Small intestine (tissue), 16 donors: ENCODE measurements at places on chromosomes 3 and 15. TPM values are rescaled to one million over a fixed set of nuclear protein-coding genes. Genes with fewer than 3 reads are reported as not detected.
A peak's percentile ranks its signal among the peaks of the same experiment; 100 is the strongest.

GRCh38 chr15:98226578-98226977 is 266.1 kb downstream of the ARRDC4 start:
- no peak for DNase-seq

DNA sequence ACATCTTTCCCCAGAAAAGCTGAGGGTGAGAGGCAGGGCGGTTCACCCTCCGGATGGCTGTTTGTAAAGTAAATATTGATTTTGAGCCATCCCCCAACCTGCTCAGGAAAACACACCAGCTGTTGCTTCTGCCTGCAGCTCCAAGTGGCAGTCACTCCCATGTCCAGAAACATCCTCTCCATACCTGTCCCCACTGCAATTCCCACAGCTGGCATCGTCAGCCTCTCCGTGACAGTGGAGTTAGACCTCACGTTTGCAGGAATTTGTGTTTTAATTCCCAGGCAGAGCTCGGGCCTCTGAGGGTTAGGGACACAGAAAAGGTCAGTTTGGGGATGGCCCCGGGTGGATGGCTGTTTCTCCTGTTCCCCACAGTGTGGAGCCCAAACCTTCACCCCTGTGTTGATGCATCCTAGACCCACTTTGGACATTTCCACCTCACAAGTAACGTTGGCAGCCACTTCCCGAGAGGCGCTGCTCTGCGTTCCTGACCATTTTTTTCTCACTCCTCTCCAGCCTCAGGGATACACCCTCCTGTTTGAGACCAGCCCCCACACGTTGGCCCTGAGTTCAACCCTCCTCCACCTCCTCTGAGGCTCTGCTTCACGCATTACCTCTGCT is 11.8 kb upstream of the FAM174B start:
- DNase-seq = peak; percentile 42

DNA sequence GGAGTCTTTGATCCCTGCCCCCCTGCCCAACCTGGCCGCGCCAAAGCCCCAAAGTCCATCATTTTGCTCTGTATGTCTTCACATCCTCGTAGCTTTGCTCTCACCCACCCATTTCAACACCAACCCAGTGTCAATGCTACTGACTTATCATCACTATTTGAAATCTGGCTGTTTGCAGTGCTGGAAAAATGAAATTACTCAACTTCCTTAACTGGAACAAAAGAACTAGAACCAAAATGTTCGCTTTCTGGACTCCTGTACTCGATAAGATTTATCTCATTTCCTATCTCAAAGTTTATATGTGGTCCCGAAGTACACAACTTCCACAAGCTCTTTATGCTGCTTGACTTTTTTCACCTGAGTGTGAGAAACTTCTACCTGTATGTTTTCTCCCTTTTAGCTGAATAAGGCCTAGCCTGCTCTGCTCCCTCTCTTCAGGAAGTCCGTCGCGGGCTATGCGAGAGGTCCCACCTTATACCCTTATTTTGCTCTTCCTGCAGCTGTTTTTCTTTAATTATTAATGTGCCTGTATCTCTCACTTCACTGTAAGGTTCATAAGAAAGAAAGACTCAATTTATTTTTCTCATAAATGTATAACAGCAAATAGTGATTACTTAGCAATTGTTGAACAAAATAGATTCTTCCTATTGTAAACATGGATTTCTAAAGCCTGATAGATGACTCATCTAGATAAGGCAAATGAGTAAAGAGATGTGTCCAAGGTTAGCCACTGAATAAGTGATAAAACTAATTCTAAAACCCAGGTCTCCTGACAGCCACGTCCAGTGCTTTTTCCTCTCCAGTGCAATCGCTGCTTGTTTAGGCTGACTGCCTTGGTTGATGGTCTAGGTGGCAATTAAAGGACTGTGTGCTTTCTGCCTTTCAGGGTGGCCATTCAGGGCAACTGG is 464.1 kb upstream of the TPRG1 start:
- no peak for DNase-seq

DNA sequence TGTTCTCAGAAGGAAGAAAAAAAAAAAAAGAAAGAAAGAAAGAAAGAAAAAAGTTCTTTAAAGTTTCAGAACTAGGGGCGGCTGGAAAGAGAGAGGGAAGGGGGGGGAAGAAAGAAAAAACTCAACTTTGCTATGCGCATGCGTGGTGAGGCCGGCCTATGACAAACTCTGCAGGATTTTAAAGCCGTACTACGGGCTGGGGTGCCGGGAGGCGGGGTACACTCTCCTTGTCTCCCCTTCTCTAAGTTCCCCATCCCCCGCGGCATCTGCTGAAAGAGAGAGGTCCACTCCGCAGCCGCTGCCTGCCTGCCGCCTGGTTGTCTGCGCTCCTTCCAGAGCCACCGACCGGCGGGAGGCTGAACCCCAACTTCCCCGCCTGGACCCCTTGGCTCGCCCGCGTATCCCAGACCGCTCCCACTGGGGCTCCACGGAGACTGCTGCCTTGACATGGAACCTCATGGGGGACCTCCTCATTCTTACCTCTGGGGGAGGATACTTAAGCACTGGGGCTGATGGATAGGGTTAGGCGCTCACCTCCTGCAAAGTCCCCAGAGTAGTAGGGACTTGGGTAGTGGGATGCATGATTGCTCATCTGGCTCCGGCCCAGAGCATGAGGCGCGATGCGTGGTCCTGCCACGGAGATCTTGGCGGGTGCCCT is 1.4 kb upstream of the WNT5A start:
- peak; percentile 73 for DNase-seq

DNA sequence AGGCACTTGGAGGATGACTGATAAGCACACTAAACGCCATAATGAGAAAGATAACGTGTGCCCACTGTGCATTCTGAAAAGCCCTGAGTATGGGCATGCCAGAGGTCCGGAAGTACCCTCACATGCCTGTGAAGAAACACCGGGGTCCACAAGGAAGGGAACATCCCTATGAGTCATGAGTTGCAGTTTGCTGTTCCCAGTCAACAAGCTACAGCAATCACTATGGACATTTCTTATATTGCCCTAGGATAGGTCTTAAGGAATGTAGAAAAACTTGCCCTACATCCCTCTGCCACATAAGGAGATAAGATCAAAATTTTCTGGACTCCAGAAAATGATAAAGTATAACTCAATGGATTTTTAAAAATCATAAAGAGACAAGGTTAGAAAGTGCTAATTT is 9.9 kb downstream of the MB21D2 start:
- no peak for DNase-seq

DNA sequence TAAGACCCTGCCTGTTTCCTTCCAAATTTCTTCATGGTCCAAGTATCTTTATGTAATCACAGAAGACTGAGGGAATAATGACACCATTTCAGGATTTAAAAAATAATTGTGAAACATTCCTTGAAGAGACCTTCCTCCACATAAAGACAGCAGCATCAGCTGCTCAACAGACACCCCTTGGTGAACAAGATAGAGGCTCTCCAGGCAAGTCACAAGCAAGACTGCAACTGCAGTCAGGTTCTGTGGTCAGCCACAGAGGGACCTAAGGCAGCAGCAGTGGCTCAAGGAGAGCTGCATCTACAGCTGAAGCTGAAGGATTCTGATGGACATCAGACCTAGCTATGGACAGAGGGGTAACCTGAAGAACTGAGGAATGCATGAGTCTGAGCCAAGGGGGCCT is 97.2 kb upstream of the C3orf80 start:
- no peak for DNase-seq

- DNase-seq = peak; percentile 70
These were observed 265.6 kb downstream of the FOXP1 start for GRCh38 chr3:71317749-71318457.

- DNase-seq = no peak
These were observed 50.3 kb downstream of the SYNPR start for GRCh38 chr3:63328365-63328764.

GRCh38 chr3:189739378-189739777 is 108.2 kb downstream of the TP63 start:
- DNase-seq = no peak

DNA sequence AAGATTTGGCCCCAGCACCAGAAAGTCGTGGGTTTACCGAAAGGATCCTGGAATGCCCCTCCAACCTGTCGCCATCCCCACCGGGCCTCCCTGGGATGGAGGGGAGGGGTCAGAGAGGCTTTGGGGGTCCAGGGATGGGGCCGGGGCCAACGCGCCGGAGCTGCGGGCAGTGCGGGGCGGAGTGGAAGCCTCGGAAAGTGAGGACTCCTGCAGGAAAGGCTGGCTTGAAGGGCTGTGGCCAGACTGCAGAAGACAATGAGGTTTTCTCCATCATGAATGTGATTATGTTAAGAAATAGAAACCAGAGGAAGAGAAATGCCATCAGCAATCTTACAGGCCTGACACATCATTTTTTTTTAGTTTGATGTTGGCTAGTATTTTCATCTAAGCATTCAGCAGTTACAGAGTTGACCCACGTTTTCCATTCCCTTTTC is 738 bp downstream of the YEATS2 start:
- DNase-seq = peak; percentile 57

- DNase-seq = no peak
These were observed 67.7 kb downstream of the MGLL start for GRCh38 chr3:127754411-127755304.

DNA sequence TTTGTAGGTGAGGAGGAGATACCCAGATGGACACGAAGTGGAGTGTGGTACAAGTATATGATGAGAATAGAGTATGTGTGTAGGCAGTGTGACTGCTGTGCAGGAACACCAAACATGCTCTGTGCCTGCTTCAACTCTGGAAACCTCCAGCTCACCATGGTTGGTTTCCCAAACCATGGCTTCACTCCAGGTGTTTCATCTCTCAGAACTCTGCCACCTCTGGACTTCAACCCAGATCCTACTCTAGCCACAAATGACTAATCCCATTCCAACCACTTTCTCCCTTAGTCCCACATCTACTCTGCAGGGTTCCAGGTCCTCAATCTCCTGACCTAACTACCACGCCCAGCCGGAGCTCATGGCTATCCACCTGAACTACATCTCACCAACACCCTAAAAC is 102.1 kb downstream of the RYK start:
- peak; percentile 46 for DNase-seq

GRCh38 chr15:75727031-75727531 is 14.4 kb upstream of the CSPG4 start:
- no peak for DNase-seq

DNA sequence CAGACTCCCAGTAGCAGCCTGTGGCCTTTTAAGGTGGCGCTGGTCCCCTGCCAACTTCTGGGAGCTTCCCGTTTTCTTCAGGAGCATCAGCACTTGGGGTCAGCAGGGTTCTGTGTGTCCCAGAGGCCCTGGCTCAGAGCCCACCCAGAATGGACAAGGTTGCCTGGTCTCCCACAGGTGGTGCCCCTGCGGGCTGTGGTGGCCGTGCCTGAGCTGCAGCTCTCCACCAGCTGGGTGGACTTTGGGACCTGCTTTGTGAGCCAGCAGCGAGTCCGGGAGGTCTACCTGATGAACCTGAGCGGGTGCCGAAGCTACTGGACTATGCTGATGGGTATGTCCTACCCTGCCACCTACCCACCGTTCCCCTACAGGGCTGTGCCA is 15.5 kb downstream of the ACAA1 start:
- DNase-seq = no peak

- DNase-seq = no peak
These were observed 53.7 kb downstream of the LSAMP start for GRCh38 chr3:116391296-116392201.

- peak; percentile 23 for DNase-seq
These were observed 3.1 kb downstream of the HMCES start for GRCh38 chr3:129281726-129282125.

DNA sequence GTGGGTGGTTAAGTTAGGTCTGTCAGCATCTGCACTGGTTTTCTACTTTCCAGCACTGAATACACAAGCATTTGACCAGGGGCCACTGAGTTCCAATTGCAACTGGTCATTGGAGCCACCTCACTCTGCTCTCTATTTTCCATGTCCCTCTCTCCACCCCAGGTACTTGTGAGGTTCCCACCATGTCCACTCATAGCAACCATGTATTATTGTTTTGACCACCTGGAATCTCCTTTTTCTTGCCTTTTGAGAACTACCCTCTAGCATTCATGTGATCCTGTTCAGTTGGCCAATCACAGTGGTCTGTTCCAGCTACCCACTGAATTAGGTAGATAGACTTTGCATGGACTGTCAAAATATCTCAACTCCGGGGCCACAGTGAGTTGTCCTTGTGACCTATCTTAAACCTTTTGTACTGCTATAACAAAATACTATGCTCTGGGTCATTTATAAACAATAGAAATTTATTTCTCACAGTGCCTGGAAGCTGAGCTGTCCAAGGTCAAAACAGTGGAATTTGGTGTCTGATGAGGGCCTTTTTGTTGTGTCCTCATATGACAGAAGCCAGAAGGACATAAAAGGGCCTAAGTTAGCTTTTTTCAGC is 20.2 kb upstream of the TM4SF18 start:
- no peak for DNase-seq

DNA sequence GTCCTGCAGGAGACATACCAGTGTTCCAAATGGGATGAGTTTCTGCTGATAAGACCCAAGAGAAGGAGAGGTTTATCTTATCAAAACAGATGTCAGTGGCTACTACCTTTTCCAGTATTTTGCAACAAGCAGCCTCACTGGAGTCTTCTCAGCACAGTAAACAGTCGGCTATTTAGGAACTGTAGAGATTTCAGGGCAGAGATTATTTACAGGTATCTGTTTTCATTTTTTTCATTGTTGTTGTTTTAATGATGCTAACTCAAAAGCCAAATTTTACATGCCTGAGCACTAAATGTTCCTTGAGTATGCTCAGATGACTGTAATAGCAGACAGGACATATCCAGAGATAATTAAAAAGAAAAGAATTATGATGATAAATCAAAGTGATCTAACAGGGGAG is 252.1 kb downstream of the EPHA6 start:
- no peak for DNase-seq

DNA sequence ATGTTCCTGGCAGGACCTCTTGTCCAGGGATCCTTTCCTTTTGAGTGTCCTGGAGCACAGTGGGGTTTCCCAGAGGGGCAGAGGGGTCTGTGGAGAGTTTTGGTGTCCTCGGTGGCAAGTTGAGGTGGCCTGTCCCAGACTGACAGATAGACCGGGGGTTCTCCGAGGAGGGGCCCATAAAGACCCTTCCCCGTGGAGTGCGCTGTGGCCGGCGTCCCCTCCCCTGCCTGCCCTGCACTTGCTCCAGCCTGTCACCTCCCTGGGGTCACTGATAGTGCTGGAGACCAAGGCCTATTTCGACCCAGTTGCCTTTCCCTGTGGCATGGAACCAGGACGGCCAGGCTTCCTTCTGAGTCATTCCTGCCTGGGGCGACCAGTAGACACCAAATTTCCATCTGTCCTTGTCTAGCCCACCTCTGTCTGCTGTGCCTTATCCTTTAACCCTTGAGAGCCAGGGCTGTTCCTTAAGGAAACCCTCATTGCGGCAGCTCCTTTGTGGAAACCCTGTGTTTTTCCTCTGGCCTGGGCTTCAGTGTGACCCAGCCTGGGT is 2.9 kb downstream of the MUC4 start:
- no peak for DNase-seq

- DNase-seq = no peak
These were observed 2.6 kb downstream of the TRIM71 start for GRCh38 chr3:32820430-32820829.

GRCh38 chr3:175149675-175150074 is 290.5 kb downstream of the NAALADL2 start:
- DNase-seq = peak; percentile 35

- no peak for DNase-seq
These were observed 32.9 kb upstream of the BFSP2 start for GRCh38 chr3:133366921-133367320.

GRCh38 chr3:3281024-3281423 is 101.5 kb upstream of the CRBN start:
- no peak for DNase-seq

GP5 gene
- 0.27 TPM for polyA plus RNA-seq

GPX1 gene
- polyA plus RNA-seq = 183 TPM

TRMT10C gene
- polyA plus RNA-seq = 23.7 TPM

SH2D7 gene
- 2.9 TPM for polyA plus RNA-seq

ANKRD63 gene
- polyA plus RNA-seq = not detected

LRRC31 gene
- polyA plus RNA-seq = 9.5 TPM

CORO2B gene
- polyA plus RNA-seq = 1.4 TPM

PLA2G4E gene
- 0.80 TPM for polyA plus RNA-seq
